ENCODE measurements at places on chromosomes 12 and 14. TPM values are rescaled to one million over a fixed set of nuclear protein-coding genes. Genes with fewer than 3 reads are reported as not detected.
A peak's percentile ranks its signal among the peaks of the same experiment; 100 is the strongest.

The MYF5 gene
- not detected for total RNA-seq

The RIPK3 gene
- 2.3 TPM for total RNA-seq

The GUCY2C gene
- total RNA-seq = not detected

The LIN52 gene
- total RNA-seq = 8.3 TPM

The CCDC175 gene
- not detected for total RNA-seq

DNA sequence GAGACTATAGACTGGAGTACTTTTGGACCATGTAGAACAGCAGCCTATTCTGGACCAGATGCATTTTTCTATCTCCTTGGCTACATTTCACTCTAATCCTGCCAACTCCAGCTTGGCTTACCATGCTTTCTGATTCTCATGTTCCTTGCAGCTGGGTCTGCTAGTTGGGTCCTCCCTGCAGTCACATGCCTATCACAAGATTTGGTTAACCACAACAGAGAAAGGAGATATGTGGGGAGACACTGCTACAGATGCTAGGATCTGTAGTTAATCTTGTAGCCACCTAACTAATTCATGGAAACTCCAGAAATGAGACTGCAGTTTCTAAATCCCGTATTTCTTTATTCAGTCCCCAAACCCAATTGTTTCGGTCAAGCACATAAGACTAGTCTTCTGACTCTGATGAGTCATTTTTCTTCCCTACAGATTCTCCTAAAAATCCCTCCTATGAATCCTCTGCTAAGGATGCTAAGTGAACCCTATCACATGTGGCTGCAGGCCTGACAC lies 410.6 kb downstream of the DAD1 start:
- DNase-seq = no peak

DNA sequence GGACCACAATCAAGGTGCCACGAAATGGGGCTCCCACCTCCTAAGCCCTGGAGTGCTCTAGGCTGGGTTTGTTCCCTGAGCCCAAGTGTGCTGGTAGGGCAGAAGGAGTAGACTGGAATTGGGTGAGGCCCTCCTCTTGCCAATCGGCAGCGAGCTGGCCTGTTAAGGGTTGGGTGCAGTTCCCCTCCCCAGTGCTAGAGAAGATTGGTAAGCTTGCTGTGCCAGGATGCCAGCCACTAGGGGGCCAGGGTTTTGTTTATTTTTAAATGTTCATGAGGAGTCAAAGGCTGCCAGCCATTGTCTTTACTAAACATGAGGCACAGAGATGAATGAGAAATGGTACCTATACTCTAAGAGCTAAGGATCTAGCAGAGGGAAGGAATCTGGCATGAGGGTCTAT lies 79.7 kb downstream of the SPTB start:
- DNase-seq = no peak

DNA sequence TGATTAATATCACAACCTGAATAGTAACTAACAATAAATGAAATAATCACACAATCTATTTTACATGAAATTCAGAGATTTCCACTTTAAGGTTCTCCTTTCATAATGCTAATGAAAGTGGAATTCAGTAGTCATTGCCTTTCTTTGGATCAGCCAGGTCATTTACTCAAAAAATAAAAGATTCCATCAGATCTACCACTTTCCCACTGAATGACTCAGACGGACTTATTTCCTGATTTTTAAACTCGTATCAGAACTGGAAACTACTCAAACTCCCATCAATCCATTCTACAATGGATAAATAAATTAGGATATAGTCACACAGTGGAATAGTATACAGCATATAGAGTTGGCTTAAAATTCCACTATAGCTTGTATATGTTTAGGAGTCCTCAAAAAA lies 237.1 kb downstream of the MED13L start:
- DNase-seq = no peak

GRCh38 chr12:32947206-32948067 lies 50.9 kb upstream of the PKP2 start:
- DNase-seq = no peak

DNA sequence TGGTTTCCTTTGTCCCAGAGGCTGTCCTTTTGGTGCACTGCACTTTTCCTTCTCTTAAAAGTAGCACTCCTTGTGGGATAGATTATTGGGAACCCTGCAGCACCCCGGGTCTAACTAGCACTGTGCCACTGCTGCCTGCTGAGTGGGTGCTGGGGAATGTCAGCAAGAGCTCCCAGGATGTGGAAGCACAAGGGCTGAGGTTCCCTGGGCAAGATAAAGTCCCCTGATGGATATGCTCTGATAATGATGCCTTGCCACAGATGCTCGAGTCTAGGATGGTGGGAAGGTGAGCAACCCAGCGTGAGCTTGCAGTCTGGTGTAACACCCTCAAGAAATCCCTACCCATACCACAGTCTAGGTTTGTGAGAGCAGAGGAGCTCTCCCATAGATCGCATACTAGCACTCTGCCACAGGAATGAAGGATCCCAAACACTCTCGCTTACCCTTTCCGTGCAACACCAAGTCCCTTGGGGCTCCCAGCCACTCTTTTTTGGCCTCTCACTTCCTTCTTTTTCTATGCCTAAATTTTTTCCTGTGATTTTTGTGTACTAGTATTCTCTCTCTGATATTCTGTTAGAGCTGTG lies 32.6 kb downstream of the USP15 start:
- DNase-seq = no peak

- no peak for DNase-seq
Observed at GRCh38 chr12:129193263-129193871, 340.1 kb downstream of the GLT1D1 start.

DNA sequence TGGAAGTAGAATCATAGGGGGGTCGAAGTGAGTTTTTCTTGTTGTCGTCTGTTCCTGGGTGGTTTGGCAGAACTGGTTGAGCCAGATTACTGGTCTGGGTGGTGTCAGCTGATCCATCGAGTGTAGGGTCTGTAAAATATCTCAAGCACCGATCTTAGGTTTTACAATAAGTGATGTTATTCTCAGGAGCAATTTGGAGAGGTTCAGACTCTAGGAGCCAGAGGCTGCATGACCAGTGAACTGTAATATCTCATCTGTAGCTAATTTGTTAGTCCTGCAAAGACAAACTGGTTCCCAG lies 9.7 kb upstream of the SERPINA1 start:
- no peak for DNase-seq

DNA sequence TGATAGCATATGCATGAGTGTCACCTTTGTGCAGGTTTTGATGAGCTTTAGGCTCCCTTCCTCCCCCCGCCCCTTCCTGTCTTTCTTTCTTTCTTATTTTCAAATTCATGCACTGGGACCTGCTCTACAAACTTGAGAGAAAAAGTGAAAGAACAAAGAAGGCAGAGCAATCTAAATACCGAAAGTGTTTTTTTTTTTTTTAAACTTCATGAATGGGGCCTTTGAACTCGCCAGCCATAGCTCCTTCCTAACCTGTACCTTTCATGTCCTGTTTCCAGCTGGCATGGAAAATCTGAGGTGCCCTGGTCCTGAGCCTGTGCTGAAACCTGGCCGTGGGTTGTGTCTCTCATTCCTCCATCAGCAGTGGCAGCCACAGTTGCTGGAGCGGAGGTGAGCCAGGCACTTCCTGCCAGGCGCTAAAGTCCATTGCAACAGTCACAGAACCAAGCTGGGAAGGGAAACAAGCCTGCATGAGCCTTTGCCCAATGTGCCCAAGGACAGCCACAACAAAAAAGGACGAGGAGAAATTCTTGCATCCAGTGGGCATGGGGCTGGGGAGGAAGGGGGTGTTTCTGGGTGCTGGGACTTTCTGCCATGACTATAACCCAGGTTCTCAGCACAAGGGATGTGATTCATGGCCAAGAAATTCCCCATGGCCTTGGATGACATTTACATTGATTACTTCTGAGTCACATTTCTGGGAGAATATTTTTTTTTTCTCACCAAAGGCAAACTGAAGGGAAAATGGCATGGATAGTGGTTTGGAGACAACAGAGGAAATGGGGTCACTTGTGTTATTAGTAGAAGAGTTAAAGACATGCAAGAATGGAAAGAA lies 102.7 kb downstream of the TMEM30B start:
- DNase-seq = peak; percentile 94

DNA sequence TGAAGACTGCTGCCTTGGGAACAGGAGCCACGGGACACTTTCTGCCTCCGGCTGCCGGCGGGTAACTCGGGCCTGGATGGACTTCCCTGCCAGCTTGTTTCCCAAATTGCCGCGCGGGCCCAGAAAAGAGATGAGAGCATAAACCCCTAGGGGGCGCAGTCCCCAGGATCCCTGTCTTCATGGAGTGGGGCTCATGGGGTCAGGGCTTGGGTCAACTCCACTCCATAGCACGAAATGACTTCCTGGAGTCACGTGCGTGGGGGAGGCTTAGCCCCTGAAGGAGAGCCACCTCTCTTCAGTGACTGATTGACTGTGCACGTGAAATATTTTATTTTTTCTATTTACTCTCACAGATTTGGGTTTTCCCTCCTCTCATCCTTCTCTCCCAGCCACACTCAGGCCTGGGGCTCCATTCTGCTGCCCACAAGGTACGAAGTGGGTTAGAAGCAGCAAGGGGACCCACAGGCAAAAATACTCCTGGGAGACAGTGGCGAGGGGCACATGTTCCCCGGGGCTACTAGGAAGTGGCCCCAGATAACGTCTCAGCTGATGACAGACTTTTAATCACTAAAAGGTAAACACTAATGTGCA lies 10.0 kb downstream of the PGF start:
- DNase-seq = no peak

- no peak for DNase-seq
Observed at GRCh38 chr12:91984556-91984955, 161.1 kb downstream of the BTG1 start.

DNA sequence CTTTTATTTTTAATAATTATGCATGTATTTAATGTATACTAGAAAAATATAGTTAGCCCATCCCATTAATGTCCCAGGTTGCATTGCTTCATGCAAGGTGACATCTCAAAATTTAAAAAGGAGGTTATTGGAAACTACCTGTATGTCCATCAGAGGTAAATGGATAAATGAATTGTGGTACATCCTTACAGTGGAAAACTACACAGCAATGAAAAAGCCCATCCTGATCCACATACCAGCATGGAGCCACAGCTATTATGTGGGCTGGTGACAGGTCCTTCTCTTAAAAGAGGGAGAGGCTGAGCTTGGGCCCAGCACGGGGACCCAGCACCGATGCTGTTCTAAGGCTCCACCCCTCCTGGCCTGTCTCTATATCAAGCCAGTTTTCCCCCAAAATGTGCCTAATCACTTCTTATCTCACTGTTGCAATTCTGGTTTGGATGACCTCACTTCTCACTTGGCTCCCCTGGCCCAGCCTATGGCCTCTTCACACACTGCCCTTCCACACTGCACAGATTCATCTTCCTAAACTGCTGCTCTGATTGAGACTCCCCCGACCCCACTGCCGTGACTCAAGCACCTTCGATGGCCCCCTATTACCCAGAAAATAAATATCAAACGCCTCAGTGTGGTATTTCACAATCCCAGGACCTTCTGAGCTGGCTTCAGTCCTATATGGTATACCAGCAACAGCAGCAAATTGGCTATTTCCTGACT lies 97.1 kb upstream of the NCOR2 start:
- DNase-seq = no peak

GRCh38 chr12:32901553-32901952 lies 5.0 kb upstream of the PKP2 start:
- DNase-seq = no peak

GRCh38 chr12:110179291-110179690 lies 55.1 kb downstream of the IFT81 start:
- DNase-seq = no peak

DNA sequence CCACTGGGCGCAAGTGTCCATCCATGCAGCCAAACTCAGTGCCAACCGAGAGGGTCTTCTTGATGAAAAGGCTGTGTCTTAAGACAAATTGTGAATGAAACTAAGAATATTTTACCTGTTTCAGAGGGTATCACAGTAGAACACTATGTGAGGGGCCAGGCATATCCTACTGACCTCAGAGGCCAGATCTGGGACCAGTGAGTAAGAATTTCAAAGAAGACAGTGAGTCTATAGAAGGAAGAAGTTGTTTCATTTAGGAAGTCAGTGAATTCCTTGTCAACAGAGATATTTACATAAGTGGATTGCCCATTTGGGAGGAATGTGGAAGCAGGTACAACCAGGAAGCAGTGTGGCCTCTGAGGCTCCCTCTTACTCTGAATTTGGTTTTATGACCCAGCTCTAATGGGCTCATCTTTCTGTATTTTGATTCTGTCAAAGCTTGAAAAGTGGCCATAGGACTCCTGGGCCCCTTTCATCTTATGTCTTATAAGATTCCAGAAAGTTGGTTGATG lies 137.4 kb downstream of the ZNF664 start:
- no peak for DNase-seq

DNA sequence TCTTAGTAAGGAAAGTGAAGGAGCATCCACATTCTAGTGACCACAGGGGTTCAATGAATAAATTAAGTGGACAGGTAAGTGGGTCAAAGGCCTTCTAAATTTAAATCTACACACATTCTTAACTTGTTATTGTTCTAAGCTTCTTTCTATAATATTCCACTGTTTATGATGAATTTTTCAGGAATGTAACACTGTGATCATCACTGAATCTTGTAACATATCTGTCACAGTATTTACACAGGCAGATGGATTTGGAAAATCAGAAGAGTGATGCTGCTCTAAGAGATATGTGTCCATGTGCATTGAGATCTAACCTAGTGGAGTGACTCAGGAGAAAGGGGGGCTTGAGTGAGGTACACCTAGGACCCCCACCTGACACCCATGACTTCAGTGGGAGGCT lies 115.4 kb upstream of the OVCH1 start:
- DNase-seq = no peak

GRCh38 chr12:85363382-85364190 lies 83.6 kb downstream of the ALX1 start:
- DNase-seq = no peak

- no peak for DNase-seq
Observed at GRCh38 chr12:96549341-96549740, 60.0 kb downstream of the CFAP54 start.

GRCh38 chr12:93166541-93167307 lies 211.0 kb upstream of the NUDT4 start:
- DNase-seq = no peak

DNA sequence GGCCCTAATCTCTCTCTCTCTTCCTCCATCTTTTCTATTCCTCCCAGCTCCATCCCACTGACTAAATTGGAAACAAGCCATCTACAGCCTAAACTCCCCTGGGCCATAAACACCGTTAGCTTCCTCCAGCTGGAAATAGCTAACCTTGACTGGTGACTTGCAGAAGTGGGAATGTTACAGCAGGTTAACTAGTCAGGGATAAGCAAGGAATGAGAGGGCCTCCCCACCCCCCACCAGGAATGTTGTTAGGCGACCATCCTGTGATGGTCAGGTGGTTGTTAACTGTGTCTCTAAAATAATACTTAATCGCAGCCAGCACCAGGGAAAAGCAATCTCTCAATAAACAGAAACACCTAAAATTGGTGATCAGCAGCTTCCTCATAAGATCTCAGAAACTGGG lies 40.8 kb downstream of the MIS18BP1 start:
- no peak for DNase-seq

All from kidney epithelial cell (primary cell).